ENCODE measurements at places on chromosomes 16 and 17.

DNA sequence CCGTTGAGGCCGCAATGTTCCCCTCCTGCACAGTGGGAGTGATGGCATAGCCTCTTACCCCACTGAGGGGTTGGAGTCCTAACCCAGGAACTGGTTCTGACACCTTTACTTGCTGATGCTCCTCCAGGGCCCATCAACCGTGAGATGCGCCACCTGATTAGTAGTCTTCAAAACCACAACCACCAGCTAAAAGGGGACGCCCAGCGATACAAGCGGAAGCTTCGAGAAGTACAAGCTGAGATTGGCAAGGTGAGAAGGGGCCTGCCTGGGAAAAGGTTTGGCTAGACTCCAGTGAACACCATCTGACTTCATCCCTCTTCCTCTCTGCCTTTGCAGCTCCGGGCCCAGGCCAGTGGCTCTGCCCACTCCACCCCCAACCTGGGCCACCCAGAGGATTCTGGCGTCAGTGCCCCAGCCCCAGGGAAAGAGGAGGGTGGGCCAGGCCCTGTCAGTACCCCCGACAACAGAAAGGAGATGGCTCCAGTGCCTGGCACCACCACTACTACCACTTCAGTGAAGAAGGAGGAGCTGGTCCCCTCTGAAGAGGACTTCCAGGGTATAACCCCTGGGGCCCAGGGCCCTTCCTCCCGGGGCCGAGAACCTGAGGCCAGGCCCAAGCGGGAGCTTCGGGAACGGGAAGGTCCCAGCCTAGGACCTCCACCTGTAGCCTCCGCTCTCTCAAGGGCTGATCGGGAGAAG is 5.8 kb downstream of the RNF40 start:
- DNase-seq: no peak

GRCh38 chr17:57885148-57885915 is 35.5 kb upstream of the MRPS23 start:
- no peak for DNase-seq

DNA sequence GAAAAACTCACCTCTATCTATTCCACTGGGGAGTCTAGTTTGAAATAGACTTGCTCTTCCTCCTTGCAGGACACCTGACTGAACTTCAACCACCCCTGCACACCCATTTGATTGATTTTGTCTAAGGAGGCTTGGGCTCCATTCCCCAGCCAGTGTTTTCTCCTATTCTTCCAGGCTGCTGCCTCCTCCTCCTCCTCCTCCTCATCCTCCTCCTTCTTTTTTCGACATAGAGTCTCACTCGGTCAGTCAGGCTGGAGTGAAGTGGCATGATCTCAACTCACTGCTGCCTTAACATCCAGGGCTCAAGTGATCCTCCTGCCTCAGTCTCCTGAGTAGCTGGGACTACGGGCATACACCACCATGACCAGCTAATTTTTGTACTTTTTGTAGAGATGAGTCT is 1.8 kb upstream of the DLX4 start:
- no peak for DNase-seq

DNA sequence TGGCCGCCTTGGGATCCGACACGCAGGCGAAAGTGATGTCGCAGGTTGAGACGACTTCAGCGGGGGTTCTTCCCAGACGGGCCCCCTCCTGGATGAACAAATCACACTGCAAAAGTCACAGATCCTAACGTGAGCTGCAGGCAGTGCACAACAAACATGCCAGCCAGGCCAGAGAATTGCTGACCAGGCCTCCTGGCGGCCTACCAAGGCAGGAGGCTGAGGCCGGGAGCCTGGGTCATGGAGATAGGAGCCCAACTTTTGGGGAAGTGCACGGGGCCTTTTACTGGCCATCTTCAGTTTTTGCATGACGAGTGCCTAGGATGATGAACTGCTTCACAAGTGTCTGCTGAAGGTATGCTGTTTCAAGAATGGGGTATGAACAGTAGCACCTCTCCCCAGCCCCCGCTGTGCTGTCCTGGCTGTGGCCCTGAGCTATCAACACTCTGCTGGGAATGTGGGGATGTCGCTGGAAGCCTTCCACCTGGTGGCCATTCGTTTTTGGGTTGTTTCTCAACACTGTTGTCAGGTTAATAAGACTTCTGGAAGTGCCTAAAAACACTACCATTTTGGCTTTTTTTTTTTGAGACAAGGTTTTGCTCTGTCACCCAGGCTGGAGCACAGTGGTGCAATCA is 12.2 kb upstream of the ROGDI start:
- DNase-seq: no peak

- DNase-seq: no peak
These were observed 18.8 kb downstream of the WNT9B start for GRCh38 chr17:46869975-46870803.

- no peak for DNase-seq
These were observed 606.2 kb downstream of the WWOX start for GRCh38 chr16:78705694-78706093.

DNA sequence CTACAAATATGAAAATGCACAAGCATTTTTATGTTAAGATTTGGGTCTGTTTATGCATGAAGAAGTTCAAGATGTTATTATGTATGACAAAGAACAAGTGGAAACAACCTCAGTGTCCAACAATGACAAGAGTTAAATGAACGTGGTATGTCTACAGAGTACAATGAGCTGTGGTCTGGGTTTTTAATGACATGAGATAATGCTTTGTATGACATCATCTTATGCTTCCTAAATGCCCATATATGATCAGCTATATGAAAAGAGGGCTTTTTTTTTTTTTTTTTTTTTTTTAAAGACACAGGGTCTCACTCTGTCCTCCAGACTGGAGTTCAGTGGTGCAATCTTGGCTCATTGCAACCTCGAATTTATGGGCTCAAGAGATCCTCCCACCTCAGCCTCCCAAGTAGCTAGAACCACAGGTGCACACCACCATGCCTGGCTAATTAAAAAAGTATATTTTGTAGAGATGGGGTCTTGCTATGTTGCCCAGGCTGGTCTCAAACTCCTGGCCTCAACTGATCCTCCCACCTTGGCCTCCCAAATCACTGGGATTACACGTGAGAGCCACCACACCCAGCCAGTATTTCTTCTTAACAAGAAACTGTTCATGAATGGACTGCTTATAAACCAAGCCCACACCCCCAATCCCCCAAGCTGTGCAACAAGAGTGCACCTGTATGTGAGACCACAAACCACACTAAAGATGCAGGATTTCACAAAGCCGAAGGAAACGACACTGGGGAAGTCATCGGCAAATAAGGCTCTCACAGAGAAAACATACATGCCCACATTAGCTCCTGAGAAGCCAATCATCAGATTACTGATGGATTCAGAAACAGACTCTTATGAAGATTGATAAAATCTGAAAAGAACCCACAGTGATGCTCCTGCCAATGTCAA is 114.5 kb downstream of the CPPED1 start:
- DNase-seq: no peak

- DNase-seq: no peak
These were observed 51.2 kb downstream of the SOX9 start for GRCh38 chr17:72171703-72172667.

GRCh38 chr16:15963307-15963910 is 14.0 kb downstream of the ABCC1 start:
- no peak for DNase-seq

- no peak for DNase-seq
These were observed 204.2 kb downstream of the CA10 start for GRCh38 chr17:51954232-51954765.

GRCh38 chr16:4994719-4995434 is 36.7 kb downstream of the SEC14L5 start:
- DNase-seq: no peak

DNA sequence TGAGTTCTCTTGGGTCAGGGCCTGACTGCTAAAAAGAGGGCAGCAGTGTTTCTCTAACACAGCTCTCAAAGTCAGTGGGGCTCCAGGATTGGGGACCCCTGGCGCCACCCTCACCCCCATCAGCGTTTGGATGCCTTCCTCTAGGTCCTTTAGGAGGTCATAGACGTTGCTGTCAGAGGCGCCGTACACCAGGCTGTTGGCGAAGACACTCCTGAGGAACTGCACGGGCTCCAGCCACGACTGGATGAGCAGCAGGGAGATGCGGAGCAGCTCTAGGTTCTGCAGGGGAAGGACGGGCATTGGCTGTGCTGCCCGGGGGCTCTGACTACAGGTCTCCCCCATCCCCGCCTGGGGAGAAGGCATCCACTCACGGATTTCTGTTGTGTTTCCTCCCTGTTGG is 993 bp downstream of the GH1 start:
- no peak for DNase-seq

DNA sequence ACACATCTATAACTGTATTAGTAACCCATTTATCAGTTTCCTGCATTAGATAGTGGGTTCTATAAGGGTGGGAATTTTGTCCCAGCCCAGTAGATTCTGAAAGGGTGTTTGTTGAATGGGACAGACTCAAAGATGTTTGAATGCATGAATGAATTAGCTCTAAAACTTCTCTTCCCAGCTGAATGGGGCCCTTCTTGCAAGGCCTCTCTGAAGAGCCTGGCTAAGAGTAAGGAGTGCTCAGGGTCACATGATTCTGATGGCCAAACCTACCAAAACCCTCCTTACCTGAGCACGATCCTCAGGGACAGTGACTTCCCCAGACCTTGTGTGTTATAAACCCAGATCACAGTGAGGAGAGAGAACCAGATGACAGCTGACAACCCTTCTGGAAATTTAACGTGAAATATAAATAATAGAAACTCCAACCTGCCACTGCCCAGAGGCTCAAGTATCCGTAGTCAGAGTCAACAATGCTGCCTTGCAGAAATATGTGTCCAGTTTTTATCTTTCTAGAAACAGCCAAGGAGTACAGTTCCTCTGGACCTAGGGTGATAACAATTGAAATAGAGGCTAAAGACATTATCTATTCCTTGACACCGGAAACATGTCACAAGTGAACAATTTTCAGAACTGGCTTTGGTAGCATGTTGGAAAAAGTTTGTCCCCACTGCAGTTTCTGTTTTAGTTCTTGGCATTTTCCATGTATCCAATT is 268.9 kb upstream of the MAF start:
- no peak for DNase-seq

GRCh38 chr17:72406498-72406897 is 285.7 kb downstream of the SOX9 start:
- DNase-seq: no peak

- no peak for DNase-seq
These were observed 187.0 kb downstream of the CCDC182 start for GRCh38 chr17:57557834-57558681.

- DNase-seq: no peak
These were observed 95.0 kb downstream of the IRX3 start for GRCh38 chr16:54191592-54191991.

DNA sequence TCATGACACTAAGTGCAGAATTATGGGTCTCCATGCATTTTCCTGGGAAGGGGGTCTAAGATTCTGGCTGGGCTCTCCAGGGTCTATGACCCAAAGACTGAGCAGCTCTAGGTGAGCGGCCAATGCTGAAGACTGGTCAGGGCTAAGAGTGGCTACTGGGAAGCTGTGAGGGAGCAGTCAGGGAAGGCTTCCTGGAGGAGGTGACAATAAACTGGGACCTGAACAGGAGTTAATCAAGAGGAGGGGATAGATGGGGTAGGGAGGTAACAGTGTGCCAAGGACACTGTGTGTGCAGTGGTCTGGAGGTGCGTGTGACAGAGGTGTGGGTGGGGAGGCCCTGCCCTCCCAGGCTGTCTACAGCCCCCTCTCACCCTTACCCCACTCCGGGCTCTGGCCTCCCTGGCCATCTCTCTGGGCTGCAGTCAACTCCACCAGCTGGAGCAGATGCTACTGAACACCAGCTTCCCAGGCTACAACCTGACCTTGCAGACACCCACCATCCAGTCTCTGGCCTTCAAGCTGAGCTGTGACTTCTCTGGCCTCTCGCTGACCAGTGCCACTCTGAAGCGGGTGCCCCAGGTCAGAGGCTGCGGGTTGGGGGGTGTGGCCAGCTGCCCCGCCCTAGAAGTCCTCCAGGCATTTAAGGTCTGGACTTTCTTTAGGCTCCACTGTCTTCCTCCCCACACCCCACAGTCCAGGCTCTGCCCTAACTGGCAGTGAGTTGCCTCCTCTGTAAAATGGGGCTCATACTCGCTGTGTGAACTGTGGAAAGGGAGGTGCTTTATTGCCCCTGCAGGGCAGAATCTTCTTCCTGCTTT is 20.4 kb downstream of the ADGRG5 start:
- DNase-seq: no peak

- peak; percentile 78 for DNase-seq
These were observed 2.9 kb downstream of the GSE1 start for GRCh38 chr16:85615852-85616606.

DNA sequence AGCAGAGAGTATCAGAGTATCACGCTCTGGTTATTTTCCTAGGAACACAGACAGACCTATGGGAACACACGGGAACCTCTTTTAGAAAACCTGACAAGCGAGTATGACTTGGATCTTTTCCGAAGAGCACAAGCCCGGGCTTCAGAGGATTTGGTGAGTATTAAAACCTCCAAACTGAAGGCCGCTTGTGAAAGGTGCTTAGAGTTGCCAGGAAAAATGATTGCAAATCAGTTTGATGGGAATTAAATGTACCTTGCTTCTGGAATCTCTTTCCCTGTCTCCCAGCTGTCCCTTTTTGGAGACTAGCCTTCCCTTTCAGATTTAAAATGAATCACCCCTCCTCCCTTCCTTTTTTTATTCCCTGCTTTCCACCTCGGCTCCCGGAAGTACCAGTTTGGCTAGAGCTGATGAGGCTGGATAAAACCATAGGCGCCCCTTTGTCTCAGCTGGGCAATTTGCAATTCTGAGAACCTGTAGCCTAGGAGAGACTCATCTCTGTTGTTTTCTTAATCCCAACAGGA is 27.3 kb downstream of the KAT7 start:
- no peak for DNase-seq

- no peak for DNase-seq
These were observed 706.5 kb downstream of the KCNJ2 start for GRCh38 chr17:70875729-70876310.

- no peak for DNase-seq
These were observed 85.7 kb downstream of the CDYL2 start for GRCh38 chr16:80718480-80719220.

DNA sequence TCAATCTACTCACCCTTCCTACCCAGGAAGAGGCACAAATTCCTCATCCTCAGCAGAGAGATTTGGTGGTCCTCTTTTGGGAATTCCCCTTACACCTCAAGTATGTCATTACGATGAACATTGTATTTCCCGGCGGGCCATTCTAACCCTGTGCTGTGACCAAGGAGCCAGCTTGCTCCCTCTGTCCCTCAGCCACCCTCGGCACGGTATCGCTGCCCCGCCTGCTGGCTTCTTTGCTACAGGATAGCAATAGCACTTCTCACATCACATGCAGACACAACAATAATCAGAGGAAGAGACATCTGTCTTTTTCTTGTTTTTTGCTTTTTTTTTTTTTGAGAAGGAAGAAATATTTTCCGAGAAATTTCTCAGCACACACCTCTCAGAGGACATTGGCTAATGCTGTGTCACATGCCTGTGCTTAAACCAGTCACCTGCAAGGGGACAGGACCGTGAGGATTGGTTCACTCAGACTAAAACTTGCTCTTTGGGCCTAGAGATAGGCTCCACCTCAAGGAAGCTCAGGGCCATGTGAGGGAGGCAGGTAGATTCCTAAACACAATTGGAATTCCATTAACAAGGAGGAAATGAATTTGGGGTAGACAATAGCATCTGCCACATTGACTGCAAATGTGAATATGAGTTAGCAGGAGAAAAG is 41.2 kb downstream of the TMC5 start:
- no peak for DNase-seq

- DNase-seq: no peak
These were observed 589 bp downstream of the CLCN7 start for GRCh38 chr16:1474082-1474795.

Measured in coronary artery (tissue), 2 donors.